ENCODE measurements at places on chromosomes 12 and 14.

- DNase-seq = no peak
These were observed 733 bp upstream of the KLHDC2 start for GRCh38 chr14:49767270-49767570.

GRCh38 chr14:28406196-28406595, 360.4 kb upstream of the FOXG1 start:
- DNase-seq = no peak

GRCh38 chr12:93091886-93092648, 163.0 kb upstream of the EEA1 start:
- no peak for DNase-seq

DNA sequence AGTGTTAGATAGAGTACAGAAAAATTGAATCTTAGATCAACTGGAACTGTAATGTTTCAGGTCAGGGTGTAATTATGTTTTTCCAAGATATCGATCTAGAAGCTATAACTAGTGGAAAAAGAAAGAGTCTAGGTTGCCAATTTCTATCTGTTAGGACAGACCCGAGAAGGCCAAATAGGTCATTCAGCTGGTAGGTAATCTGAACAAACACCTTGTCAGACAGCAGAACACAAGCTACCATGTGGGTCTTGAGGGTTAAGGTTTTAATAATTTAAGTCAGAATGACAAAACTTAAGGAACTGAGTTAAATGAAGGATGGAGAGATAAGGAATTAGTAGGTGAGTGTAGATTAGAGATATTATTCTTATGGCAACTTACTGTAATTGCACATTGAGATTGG, 44.9 kb upstream of the KCNMB4 start:
- no peak for DNase-seq

DNA sequence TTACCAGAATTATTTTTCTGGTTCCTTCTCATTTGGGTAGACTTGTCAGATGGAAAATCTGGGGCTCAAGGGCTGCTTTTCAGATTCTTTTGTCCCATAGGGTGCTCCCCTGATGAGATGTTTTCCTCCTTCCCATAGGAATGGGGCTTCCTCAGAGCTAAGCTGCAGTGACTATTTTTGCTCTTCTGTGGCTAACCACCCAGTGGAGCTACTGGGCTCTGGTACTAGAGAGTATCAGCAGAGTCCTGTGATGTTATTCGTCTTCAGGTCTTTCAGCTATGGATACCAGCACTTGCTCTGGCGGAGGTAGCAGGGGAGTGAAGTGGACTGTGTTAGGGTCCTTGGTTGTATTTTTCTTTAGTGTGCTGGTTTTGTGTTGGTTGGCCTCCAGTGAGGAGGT, 716.1 kb upstream of the LMO3 start:
- DNase-seq = no peak
